Fibroblast of mammary gland (primary cell): ENCODE measurements at places on chromosomes 13 and 19.

DNA sequence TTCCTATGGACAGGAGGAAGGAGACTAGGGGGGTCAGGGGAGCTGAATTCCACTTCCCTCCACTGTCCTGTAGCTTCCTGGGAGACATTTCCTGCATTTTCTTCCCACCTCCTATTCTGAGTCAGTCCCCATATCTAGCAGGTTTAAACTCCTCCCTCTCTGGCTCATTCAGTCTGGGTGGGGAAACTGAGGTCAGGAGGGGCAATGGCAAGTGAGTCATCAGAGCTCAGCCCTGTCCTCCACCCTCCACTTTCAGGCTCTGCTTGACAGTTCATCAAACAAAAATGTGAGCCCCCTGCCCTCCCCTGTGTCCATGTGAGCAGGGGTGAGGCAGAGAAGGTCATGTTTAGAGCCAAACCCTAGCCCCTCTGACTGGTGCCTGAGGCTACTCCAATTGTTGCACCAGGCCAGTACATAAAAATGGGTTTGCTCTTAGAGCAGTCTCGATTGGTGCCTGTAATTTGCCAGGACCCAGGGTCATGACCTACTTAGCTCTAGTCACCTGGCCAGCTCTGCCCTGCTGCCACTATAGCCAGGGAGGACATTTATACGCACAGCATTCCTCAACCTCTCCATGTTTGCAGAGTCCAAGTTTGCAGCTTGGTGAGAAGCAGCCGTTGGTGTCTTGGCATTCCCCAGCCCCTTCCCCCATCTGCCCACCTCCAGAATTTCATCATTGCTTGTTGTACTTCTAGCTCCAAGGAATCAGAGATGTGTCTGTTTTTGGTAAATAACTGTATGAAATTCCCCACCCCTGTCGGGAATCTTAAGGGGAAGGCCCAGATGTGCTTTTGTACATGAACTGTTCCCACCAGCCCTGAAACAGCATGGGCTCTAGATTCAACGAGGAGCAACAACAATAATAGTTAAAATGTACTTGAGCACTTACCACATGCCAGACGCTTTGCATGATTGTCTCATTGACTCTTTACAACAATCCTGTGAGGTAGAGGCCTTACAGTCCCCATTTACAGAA is 20.7 kb downstream of the SAMD4B start:
- DNase-seq = peak; percentile 89

DNA sequence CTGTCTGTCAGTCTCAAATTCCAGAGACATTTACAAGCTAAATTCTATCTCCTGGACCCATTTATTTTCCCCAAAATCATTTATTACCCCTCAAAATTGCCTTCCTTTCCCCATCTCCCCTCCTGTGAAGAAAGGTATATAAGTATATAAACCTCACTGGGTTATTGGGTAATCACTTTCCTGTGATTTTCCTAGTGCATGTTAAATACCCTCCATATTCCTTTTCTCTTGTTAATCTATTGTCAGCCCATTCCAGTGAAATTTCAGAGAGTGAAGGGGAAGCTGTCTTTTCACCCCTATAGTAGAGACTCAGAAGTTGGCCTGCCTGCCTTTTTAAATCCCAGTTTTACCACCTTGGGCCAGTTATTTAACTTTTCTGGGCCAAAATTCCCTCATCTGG is 9.9 kb downstream of the IFNL1 start:
- DNase-seq = no peak

- DNase-seq = no peak
Observed at GRCh38 chr19:40677156-40677555, 13.3 kb downstream of the NUMBL start.

DNA sequence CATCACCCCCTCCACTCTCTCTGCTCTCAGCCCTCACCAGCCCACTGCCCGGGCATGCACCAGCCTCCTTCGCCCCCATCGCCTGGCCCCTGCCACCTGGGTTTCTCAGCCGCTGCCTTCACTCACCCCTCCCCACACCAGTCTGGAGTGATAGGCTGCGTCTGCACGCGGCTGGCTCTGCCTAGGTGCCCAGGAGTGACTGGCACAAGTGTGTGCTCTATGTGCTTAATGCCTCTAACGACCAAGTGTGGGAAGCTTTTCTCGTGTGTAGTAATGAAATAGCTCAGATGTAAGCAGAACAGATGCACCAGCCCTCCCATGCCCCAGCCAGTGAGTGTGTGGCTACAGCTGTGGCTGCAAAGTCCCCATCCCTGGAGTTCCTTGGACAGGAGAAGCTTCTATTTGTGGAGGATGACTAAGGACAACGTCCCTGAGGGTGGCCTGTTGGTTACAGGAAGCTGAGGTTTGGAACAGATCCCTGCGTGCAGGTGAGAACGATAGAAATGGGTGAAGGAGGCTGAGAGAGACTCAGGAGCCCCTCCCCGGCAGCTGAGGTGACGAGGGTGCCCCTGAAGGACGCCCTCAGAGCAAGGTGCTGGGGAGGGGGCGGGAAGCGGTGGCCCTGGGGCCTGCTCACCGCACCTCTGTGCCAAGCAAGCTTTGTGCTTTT is 35.6 kb downstream of the ATP11A start:
- DNase-seq = no peak

DNA sequence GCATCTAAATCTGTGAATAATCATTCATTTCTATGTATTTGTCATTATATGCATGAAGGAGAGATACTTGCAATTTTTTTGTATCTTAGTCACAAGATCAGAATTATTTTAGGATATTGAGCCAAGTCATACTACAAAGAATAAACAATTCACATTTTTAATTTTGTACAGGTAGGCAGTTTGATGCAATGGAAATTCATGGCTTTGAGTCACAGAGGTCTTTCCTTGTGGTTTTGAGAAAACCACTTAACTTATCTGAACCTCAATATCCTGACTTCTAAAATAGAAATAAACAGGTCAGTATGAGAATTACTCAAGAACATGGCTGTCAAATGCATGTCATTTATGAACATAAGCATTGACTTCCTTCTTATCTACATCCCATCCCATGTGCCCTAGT is 221.4 kb upstream of the SLC10A2 start:
- DNase-seq = no peak

GRCh38 chr19:313988-314815 is 23.0 kb upstream of the PLPP2 start:
- DNase-seq = no peak

DNA sequence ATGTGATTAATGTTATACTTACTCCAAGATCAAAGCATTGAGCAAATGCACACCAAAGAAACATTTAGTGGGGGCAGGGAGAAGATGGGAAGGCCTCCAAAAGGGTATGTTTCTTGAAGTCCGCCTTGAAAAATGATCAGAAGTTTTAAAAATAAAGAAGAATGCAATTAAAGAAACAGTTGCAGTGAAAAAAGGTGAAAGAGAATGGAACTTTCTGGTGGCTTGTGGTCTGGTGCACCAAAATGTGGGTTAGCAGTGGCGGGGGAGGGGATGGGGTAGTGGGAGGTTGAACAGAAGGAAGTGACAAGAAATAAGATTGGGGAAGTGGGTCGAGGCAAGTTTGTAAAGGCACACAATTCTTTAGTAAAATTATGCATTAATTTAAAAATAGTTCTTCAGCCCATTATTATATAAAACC is 2.5 kb downstream of the LCP1 start:
- no peak for DNase-seq

GRCh38 chr13:41365631-41366030 is 54.6 kb downstream of the NAA16 start:
- DNase-seq = no peak

GRCh38 chr19:7781157-7781556 is 18.1 kb downstream of the CLEC4M start:
- DNase-seq = no peak

- peak; percentile 17 for DNase-seq
Observed at GRCh38 chr19:23817519-23817918, 58.8 kb upstream of the ZNF681 start.

GRCh38 chr13:30094015-30094414 is 213.3 kb downstream of the KATNAL1 start:
- DNase-seq = no peak

GRCh38 chr13:24557081-24557480 is 44.5 kb upstream of the PARP4 start:
- DNase-seq = peak; percentile 52

DNA sequence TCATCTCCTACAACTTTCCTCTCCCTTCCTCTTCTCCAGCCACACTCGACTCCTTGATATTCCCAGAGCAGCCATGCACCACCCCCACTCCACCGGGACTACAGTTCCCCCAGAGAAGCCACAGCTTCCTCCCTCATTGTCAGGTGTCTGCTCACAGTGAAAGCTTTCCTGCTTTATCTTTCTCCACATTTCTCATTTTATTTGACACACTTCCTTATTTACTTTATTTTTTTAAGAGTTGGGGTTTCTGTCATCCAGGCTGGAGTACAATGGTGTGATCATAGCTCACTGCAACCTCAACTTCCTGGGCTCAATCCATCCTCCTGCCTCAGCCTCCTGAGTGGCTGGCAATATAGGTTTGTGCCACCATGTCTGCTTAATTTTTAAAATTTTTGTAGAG is 464.6 kb downstream of the MYO16 start:
- DNase-seq = no peak
